CD4-positive, alpha-beta T cell treated with Interleukin-6 for 4 hours (primary cell): ENCODE measurements at places on chromosomes 3 and 15.

- DNase-seq = no peak
Measured at GRCh38 chr3:33947272-33948195, 149.1 kb downstream of the PDCD6IP start.

DNA sequence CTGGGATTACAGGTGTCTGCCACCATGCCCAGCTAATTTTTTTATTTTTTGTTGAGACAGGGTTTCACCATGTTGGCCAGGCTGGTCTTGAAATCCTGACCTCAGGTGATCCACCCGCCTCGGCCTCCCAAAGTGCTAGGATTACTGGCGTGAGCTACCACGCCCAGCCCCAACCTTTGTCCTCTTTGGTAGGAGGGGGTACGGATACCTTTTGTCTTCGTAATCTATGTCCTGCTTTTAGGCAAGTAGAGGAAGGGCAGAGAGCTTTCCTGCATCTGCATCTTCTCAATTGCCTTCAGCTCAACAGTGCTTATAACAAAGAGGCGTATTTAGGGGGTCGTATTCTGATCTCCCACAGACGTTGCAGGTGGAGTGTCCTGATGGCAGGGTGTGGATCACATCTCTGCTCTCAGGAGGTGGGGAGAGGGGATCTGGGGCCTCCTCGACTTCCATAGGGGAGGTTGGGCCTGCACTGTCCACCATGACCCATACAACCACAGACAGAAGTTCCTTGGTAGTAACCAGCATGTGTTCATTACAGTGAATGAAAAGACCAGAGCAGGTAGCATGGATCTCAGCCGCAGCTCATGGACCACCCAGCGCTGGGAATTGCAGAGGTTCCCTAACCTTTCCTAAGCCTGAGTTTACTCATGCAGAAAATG is 21.4 kb upstream of the KCTD6 start:
- DNase-seq = no peak

- DNase-seq = no peak
Measured at GRCh38 chr3:58999774-59000160, 50.1 kb downstream of the CFAP20DC start.

DNA sequence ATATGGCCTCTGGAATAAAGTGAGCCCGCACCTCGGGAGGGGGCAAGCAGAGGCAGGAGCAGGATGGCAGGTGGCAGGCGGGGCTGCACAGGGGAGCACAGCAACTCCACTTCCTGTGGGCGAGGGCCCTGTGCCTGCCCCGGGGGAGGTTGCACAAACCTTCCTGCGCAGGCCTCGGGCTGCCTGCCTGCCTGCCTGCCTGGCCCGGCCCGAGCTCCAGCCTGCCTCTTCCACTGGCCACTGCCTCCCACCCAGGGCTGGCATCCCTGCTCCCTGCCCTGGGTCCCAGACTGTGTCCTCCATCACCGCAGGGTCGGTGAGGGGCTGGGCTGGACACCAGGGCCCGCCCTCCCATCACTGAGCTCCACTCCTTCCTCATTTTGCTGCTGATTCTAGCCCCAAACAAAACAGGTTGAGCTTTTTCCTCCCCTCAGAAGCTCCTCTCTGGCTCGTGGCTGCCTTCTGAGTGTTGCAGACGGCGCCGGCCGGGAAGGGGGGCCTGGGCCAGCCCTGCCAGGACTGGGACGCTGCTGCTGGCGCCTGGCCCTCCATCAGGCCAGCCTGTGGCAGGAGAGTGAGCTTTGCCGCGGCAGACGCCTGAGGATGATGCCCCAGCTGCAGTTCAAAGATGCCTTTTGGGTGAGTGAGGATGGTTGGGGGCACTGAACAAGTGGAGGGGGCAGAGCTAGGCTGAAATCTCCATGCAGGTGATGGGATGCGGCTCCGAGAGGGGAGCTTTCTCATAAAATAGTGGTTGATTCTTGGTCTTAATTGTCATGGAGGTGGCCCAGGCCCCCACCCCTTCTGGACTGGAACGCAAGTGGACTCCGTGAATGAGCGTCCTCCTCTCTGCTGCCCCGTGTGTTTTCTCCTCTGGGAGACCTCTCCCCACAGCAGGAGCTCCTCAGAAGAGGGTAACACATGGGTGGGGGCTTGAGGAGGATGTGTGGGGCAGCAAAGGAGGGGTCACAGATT is at the start of gene PSTPIP1:
Gene PSTPIP1, plus strand, starts transcription at position 156 of the 975 bp plus-strand sequence. Its CDS starts 448 bp downstream, at position 604.
- DNase-seq = peak; percentile 86

- no peak for DNase-seq
Measured at GRCh38 chr3:93983408-93983807, 3.5 kb downstream of the ARL13B start.

GRCh38 chr15:94670438-94671034 is 439.2 kb downstream of the MCTP2 start:
- DNase-seq = no peak

DNA sequence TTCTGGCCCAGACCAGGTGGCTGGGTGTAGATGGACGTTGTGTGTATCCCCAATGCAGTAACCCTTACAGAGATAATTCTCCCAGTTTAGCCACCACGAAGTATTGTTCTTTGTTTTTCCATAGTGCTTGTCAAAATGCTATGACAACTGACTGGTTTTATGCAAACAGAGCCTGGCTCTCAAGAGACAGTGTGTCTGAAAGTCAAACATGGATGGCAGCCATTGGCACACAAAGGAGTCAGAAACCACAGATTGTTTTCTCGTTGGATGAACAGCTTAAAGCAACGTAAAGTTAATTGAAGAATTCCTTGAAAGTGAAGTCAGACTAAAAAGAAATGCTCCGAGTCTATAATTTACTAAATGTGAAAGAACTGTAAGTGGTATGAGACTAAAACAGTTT is 91.2 kb downstream of the FILIP1L start:
- no peak for DNase-seq

DNA sequence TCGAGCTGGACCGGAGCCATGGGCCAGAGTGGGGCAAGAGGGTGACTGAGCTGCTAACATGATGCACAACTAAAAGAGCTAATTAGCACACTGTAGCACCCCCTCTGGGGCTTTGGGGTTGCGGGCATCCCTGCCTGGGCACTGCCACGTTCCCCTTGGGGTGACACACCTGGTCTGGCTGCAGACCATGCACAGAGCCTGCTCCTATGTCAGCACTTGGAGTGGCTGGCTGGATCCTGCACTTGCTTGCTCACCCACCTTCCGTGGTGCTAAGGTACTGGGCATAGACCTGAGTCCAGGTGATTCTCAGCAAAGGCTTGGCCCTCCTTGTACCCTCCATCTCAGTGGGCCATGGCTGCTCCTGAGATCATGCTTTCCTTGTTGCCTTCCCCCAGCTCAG is 12.8 kb upstream of the SPTBN5 start:
- no peak for DNase-seq

GRCh38 chr3:15501126-15501525 is 20.4 kb downstream of the COLQ start:
- no peak for DNase-seq

DNA sequence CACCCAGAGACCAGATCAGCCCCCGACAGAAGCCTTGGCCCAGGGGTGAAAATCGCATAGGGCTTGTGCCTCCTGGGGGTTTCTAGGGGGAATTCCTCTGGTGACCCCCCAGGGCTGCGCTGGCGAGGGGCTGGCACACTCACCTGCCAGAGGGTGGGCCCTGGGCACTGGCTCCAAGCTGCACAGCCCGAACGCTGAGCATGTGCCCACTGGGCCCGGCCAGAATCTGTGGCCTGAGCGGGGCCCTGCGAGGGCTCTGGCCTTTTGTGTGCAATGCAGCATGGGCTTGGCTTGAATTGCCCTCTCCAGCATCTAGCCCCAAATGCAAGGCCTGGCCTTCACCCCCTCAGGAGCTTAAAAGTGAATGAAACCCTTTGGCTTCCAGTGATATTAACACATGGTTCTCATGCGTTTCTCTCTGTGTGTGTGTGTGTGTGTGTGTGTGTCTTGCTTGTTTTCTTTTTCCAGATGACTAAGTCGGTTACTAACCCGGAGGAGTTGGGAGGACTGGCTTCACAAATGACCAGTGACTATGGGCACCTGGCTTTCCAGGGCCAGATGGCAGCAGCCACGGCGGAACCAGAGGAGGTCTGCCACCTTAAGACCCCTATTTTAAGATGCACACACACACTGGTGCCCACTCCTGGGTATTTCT is 259.1 kb upstream of the TPM1 start:
- no peak for DNase-seq

GRCh38 chr3:62370858-62371719 is 2.3 kb downstream of the FEZF2 start:
- DNase-seq = no peak

DNA sequence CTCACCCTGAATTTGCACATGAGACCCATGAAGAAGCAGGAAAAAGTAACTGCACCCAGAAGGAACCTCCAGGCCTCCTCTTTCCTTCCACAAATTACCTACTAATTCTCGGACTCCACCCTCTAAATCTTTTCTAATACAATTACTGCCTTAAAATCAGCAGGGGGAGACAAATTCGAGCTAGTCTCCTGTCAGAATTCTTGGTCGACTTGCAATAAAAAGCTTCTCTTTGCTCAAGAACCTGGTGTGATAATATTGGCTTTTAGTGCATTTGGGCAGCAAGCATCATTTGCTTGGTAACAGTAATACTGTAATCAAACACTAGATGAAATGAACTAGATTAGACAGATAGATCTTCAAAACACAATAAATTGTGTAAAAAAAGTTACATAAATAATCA is 281.9 kb downstream of the RAP2B start:
- no peak for DNase-seq

GRCh38 chr3:195468391-195468776 is 25.6 kb upstream of the ACAP2 start:
- DNase-seq = no peak

DNA sequence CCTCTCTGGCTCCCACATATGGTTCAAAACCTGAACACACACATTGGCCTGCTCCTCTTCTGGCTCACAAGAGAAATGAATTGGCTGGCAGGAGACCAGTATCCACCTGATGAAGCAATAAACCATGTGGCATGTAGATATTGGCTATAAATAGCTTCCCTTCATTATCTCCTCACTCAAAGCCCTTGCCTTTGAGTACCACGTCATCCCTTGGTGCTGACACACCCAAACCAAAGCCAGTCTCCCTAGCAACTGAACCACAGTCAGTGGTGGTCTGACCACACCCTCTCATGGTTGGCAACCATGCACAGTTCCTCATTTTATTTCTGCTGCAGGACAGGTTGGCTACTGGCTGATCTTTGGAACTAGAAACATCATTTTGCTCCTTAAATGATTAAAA is 98.8 kb downstream of the ZNF621 start:
- DNase-seq = no peak

DNA sequence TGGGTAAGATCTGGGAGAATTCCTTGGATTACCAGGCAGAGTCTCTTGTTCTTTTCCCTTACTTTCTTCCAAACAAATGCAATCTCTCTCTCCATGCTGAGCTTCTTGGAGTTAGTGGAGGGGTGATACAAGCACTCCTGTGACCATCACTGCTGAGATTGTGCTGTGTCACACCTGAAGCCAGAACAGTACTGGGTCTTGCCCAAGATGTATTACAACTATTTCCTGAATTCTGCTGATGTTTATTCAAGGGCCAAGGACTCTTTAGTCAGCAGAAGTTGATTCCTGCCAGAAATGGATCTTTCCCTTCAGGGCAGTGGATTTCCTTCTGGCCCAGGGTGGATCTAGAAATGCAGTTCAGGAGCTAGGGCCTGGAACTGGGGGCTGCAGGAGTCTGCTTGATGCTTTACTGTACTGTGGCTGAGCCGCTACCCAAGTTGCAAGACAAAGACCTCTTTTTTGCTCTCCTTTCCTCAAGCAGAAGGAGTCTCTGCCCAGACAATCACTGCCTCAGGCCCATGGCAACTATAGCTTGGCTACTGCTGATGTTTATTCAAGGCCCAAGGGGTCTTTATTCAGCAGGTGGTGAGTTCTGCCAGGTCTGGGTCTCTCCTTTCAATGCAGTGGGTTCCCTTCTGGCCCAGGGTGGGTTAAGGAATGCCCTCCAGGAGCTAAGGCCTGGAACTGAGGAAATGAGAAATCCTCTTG is 98.8 kb downstream of the SH3GL3 start:
- no peak for DNase-seq

GRCh38 chr3:53161820-53162671 is 1.0 kb downstream of the PRKCD start:
- DNase-seq = peak; percentile 51

DNA sequence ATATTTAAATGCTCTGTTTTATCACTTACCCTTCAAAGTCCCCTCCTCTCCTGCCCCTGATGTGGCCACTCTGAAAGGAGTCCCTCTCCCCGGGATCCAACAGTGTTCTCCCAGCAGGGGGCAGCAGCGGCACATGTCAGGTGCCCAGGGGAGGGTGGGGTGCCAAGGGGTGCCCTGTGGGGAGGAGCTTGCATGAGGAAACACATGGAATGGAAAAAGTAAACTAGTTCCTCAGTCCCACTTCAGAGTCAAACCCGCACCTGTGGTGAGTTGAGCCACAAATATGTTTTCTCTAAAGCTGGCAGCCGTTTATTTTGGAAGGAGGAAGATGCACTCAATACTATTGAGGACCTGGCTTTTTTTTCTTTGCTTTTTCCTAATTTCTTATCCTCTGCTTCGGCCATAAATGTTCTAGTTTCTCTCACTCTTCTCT is 30.1 kb upstream of the NRROS start:
- DNase-seq = peak; percentile 97

DNA sequence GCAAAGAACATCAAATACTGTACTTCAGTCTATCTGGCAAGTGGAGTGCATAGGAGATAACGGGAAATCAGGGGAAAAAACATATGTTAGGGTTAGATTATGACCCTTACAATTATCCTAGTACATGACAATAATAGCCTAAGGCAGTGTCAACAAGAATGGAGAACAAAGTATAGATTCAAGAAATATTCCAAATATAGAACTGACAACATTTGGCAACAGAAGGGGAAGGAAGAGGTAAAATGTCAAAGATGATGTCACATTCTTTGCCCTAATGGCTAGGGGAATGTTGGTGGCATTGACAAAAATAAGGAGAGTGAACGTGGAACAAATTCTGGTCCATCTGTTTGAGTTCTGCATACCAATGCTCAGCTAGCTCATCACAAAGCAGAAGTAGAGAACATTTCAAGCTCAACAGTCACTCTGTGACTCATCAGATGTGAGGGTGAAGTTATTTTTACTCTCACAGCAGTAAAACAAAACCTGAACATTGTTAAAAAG is 15.5 kb upstream of the ATP8B4 start:
- DNase-seq = no peak

DNA sequence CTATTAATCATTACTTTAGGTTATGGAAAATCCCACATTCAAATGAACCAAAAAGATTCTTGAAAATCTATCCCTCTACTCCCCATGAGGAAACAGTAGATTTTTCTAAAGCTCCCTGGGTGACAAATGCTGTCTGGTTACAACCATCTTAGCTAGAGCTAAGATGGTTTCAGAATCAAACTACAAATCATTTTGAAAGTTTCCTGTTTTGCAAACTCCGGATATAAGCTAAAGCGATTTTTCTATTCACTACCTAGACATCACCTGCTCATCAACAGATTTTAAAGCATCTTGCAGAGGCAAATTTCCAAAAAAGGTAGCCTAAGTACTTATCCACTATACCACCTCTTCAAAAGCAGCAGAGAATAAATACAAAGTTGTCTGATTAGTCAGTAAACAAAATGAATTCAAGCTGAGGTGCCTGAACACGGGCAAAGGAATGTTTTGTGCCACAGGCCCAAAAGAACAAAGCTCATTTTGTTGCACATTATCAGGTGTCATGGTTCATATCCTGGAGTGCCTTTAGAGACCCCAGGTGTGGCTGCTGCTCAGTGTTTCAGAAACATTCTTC is 204.9 kb downstream of the TNIK start:
- DNase-seq = peak; percentile 26

- DNase-seq = no peak
Measured at GRCh38 chr3:13157986-13158385, 84.8 kb upstream of the IQSEC1 start.
